ENCODE measurements at places on chromosomes 2 and 18.

DNA sequence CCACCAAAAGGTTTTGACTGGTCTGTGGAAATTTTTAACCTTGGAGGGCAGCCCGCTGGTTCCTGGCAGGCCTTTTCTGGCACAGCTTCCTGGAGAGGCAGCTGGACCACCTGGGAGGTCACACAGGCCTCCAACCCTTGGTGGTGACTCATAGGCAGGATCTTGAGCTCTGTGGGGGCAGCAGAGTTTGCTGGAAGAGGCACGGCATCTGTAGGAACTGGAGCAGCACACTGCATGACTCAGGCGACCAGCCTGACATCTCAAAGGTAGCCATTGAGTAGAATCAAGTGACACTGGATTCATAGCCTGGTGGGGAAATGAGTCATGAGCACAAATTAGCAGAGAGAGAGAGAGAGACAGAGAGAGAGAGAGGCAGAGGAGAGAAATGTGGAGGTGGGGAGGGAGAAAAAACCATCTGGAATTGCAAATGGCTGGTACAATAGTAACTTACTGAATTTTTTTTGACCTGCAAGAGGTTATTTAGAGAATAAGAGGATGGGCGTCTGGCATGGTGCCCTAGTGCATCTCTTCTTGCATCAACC, 57.4 kb downstream of the TRPM8 start:
- peak; percentile 50 for DNase-seq

- no peak for DNase-seq
These were observed 674.7 kb downstream of the PLCL1 start for GRCh38 chr2:198479065-198479464.

DNA sequence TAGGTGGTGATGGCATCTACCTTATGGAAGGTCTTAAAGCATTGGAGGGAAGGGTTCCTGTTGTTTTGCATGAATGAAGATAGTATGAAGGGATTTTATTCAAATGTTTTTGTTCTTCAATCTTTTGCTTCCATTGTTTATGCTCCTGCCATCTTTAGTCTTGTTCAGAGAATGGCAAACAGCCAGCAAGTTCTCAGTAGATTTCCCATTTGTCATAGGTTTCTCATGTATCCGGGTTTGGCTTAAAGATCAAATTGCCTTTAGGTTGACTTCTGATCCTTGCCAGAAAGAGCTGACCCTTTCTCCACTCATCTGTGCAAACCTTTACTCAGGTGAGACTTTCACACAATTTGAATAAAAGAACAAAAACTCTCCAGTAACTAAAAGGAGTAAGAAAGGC, 44.2 kb upstream of the STAT4 start:
- DNase-seq = no peak

DNA sequence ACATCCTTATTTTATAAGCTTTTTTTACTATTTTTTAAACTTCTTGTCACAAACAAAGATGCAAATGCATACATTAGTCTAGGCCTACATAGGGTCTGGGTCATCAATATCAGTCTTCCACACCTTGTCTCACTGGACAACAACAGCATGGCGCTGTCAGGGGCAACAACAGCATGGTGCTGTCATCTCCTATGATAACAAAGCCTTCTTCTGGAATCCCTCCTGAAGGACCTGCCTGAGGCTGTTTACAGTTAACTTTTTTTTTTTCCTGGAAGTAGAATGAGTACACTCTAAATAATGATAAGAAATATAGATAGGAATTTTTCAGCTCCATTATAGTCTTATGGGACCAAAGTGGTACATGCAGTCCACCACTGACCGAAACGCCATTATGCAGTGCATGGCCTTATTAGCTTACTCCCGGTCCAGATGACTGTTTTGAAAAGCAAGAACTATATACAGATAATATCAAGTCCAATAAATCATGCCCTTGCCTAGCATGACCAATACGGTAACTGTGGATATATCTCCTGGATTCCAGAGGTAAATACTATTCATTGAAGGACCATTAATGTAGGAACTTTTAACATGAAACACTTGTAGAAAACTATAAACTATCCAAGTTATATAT, 38.4 kb downstream of the TCF4 start:
- no peak for DNase-seq

DNA sequence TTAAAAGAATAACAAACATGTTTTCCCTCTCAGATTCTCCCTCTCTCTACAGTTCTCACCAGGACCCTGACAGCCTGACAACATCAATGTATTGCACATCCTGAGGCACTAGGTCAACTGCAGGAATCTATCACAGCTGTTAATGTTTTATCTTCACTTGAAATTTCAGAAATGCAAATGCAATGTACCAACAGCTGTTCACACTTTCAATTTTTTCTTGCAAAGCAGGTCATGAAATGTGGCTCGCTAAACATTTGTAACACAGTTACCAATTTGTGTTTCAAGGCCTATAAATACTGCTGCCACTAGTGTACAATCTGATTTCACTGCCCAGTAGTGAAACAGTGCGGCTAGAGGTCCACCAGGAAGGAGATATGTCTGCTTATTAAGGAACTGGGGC, 147.8 kb downstream of the EXOC6B start:
- no peak for DNase-seq

DNA sequence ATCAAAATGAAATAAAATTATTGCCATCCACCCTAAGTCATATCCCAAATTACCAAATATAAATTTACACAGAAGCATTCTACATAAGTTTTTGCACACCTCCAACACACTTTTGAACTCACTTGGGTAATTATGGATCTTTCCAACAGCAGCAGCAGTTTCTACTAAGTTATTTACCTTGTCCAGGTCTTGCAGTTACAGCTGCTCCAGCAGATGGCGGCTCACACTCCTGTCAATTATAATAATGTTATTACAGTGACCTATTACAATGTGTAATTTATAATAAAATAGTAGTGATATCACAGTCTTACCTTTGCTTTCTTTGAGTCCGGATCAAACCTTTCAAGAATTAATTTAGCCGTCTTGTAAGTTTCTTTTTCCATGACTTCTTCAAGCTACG, 37.9 kb downstream of the LNPK start:
- no peak for DNase-seq

DNA sequence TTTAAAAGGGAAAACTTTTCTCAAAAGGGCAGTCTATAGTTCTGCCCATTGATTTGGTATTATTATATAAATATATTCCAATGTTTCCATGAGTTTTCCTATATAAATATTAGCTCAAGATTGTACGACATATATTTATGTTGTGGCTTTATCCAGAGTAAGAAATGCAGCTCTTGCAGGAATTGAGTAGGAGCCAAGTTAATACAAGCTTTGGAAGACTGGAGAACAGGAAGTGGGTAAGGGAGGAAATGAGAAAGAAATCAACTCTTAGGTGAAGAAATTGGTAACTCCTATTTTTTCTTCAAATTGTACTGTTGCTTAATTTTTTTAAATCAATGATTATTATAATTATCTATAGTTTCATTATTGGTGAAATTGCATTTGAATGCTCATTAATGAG, 105.4 kb upstream of the FAM117B start:
- DNase-seq = no peak
